ENCODE measurements at places on chromosomes 5 and 9. TPM values are rescaled to one million over a fixed set of nuclear protein-coding genes. Genes with fewer than 3 reads are reported as not detected.

ZNF366 gene
- not detected for total RNA-seq

AGXT2 gene
- not detected for total RNA-seq

AP3S1 gene
- 57.1 TPM for total RNA-seq

PPWD1 gene
- 49.0 TPM for total RNA-seq

NUDT12 gene
- 1.1 TPM for total RNA-seq

DNA sequence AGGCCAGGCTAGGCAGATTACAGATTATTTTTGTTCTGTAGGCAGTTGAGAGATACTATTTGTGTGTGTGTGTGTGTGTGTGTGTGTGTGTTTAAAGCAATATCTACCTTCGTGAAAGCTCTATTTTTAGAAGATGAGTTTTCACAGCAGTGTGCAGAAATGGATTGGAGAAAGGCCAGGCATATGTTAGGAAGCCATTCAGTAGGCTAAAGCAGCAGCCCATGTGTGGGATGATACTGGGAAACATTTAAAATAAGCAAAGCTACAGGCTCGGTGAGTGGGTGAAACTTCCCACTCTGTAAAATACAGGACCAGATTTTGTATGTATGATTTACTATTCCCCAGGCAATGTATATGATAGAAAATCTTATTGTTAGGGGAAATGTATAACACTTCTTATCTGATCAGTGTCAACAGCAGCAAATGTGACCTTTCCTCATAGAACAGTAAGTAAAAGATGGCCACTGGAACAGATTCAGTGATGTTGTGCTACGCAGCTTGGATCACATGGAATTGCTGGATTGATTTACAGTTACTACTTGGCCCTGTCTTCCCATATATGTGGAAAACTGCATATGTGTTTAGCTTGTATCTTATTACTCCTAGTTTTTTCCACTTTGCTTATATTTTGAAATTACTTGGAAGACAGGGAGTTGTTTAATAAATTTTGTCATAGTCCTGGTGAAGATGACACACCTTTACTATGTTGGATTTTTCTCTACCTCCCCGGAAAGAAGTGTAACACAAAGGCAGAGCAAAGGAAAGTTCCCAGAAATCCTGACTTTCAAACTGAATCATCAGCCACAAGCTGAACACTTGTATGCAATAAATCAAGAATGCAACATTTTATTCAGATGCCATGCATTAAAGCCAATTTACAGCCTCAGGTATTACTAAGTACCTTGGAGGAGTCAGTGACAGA, 1077.7 kb upstream of the SEMA6A start:
- no peak for DNase-seq

DNA sequence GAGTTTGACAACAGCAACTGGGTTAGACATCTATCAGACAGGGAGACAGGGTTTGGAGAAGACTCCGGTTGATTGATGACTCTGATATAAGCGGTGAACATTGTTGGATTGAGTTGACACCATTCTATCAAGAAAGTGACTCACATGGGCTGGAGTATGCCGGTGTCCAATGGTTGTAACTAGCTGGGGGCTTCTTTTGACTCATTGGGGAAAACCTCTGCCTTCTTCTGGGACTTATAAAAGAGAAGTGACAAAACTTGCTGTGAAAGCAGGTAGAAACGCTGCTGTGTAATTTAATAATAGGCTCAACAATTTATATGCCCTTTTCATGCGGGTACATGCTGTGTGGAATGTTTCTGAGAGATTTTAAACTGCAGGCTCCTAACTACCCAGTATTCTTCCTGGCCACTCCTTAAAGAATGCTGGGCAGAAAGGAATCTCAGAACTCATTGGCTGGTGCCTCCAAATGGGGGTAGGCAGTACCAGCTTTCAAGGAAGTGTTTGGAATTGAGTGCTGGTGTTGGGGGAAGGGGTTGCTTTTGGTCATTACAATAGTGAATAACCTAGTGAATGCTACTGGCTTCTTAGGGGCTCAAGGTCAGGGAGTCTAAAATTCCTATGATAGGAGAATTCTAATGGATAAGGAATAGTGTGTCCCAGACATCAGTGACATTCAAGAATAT, 43.9 kb downstream of the FYB1 start:
- DNase-seq, result peak; percentile 57

- DNase-seq, result no peak
Observed at GRCh38 chr9:126724226-126724625, 80.6 kb upstream of the ZBTB43 start.

GRCh38 chr9:113246928-113247327, 25.6 kb downstream of the SLC31A1 start:
- DNase-seq, result no peak

GRCh38 chr5:54080831-54081230, 229.5 kb downstream of the ARL15 start:
- no peak for DNase-seq

GRCh38 chr9:133928248-133928764, 63.8 kb downstream of the VAV2 start:
- no peak for DNase-seq

DNA sequence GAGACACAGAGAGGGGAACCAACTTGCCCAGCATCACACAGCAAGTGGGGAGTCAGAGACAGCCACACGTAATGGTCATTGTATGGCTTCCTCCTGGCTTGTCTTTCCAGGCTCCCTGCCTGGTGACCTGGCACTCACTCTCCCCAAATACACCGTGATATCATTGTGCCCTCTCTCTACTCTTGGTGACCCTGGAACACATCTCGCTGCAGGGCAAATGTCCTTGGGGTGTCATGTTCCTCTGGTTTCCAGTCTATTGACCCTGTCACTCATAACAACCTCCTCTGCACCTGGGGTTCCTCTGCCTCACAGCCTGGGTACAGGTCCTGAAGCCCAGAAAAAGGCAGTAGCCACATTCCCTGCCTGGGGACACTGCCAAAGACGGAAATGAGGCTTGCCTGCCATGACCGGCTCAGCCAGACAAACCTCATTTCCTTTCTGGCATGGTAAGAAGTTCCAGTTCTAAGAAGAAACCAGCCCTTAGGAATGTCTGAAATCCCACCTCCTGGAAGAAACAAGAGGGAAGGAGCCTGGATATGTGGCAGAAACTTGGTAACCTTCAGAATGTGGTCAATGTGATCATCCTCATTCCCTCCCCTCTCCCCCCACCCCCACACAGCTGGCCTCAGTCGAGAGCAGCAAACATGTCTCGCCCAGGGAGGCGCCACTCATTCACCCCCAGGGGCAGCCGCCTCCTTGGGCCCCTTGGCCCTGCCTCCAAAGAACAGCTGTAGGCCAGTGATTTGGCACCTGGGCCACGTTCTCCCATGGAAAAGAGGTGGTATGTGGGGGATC, 30.6 kb upstream of the SMU1 start:
- DNase-seq, result peak; percentile 27

DNA sequence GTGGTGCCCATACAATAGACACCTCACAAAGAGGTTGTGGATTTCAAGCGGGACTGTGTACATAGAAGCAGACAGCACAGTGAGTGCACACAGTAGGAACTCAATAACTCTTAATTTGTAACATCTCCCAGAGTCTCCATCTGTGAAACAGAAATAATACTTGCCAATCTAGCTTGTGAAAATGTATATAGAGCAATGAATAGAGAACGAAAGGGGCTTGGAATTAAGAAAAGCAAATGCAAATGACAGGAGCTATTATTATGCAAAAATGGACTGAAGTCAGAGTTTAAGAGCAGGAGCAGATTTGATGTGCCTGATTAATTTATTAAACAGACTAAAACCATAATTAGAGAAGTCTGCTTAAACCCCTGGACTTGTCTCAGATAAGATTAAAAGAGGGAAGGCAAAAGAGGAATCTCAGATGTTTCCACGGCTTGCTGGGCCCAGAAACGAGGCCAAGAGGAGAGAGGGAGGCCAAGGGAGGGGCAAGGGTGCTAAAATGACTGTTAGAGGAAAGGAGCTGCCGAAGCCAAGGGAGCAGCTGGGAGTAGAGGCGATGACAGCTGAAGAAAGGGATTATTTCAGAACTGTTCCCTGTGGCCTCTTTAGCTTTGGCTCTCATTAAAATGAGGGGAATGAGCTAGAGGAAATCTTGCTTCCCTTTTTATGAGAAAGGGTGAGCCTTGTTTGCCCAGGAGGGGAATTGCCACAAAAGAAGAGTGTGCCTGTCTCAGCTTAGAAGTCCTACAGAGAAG, 72.1 kb downstream of the FEM1C start:
- DNase-seq, result no peak

DNA sequence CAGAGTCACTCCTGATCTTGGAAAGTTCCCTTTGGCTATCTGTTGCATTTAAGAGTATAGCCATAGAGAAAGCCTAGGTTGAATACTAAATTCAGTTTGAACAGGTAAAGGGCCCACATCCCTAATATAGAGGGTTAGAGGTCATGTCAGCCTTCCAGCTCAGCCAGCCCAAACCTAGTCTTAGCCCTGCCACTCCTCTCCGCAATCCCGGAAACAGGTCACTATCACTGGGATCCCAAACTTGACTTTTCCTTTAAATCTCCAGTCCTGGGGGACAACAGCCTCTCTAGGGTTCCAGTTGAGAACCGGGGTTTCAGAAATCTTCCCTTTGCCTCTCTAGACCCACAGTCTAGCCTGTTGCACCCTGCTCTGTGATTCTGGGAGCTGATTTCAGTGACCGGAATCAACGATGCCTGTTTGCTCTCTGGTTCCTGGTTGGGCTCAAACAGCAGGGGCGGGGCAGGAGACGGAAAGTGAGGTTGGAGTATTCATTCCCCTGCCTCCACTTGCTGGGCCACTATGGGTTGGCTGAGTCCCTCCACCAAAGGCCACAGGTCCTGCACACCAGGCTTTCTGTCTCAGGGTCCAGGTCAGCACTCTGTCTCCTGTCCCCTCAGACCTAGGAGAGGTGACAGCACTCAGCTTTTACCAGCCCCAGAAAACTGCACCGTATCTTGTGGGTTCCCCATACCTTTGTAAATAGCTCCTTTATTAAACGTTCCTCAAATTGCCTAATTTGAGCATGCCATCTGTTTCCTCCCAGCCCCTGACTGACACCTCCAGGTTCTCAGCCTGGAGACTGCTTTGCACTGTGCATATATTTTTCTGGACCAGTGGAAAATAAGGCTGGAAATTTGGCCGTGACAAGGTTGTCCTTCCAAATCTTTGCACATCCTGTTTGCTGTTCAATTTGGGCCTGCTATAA, 23.8 kb upstream of the CPEB4 start:
- DNase-seq, result no peak

- no peak for DNase-seq
Observed at GRCh38 chr5:132376694-132377641, 7.5 kb downstream of the SLC22A5 start.

DNA sequence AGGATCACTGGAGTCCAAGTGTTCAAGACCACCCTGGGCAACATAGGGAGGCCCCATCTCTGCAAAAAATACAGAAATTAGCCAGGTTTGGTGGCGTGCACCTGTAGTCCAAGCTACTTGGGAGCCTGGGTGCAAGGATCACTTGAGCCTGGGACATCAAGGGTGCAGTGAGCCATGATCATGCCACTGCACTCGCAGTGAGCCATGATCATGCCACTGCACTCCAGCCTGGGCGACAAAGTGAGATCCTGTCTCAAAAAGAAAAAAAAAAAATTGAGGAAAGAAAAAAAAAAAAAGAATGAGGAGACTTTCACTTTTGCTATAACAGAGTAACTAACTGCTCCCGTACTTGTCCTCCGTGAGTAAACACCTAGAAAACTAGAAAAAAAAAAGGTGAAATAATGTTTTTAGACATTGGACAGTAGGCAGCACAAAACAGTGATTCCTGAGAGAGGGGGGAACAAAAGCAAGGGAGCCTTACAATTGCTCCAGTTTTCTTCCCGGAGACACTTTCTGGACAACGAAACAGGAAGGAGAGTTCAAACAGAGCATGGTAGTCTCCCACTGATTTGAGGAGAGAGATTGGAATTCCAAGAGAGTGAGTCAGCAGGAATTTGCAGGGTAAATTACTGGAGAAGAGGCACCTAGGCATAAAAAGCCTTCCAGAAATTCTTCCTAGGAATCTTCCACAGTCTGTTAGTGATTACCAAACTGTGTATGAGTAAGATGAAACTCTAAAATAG, 6.9 kb upstream of the ZBTB5 start:
- no peak for DNase-seq

DNA sequence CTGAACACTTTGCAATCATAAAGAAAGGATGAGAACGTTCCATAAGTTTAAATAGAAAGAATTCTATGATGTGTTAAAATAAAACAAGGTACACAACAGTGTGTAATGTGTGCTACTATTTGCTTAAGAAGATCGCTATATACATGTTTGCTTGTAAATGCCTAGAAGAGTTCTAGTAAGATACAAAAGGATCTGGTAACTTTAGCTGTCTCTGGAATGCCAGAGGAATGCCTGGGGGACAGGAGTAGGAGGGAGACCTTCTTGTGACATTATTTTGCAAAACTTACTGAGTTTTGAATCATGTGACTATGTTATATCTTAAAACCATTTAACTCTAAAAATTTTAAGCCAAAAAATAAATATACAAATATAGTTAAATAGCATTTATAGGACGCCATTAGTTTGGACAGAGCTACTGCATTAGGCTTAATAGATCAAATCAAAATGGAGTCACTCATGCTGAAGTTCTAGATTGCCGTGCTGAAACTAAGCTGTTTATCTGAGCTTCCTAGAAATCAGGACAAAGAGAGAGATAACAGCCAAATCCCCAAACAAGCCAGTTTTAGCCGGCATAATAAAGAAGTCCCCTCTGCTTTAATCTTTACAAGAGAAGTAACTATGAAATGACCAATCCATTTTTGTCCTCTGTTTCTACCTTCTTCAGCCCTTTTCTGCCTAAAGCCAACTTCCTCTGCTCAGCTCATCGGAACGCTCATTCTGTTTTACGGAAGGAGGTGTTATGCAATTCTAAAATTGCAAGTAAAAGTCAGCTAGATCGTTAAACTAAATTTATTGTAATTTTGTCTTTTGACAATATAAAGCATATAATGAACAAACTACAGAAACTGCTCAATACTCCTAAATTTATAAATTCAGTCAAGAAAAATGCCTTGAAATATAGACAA, 44.8 kb downstream of the LIX1 start:
- no peak for DNase-seq

GRCh38 chr5:18043344-18043743, 409.1 kb downstream of the TAF11L14 start:
- DNase-seq, result no peak

- no peak for DNase-seq
Observed at GRCh38 chr5:83475935-83476814, 4.6 kb downstream of the VCAN start.

DNA sequence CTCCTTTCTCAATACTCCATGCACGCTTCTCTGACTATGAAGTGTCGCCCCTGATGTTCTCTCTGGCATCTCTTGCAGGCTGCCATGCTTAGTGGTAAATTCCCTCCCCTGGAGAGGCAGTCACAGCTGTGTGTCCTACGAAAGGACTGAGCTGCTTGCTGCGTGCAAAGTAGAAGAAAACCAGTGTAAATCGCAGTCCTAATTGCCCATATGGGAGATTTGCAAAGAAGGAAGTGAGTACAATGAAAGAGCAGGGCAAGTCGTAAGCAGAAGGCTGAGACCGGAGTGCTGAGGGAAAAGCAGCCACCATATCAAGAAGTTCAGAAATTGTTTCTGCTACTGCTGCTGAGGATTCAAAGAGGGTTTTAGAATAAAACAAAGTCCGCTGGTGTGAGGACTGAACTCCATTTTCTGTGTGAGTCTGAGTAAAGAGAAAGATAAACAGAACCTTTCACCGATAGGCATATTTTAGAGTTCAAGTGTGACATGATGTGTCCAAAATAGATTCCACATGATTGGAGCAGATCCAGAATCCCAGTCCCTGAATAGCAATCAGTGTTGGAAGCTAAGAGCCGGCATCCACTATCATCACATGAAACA, 507.8 kb upstream of the MPDZ start:
- no peak for DNase-seq

Measured in activated CD8-positive, alpha-beta memory T cell treated with anti-CD3 and anti-CD28 coated beads, Interleukin-2, amount 10 ng/mL, durations not matched to agents 7 days and 5 days (primary cell).